ENCODE measurements at places on chromosomes 6 and 20.

- peak; percentile 92 for DNase-seq
Measured at GRCh38 chr6:39166189-39166911, 51.4 kb upstream of the SAYSD1 start.

- no peak for DNase-seq
Measured at GRCh38 chr20:17679941-17680835, 1.9 kb downstream of the RRBP1 start.

DNA sequence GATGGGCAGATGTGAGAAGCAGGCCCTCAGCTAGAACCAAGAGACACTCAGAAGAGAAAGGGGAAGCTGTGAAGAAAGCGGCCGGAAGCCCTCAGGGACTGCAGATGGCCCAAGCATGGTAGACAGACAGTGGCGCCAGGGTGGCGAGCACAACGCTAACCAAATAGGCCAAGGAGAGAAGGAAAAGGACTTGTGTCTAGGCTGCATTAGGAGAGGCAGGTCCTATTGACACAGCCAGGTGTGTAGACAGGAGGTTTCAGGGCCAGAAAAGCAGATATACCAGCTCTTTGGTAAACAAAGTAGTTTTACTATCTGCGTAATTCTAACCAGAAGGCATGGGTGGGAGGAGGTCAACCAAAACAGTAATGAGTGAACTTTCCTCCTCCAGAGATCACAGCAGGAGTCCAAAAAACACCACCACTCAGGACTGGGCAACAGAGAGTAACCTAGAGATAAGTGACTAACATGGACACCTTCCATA is 15.8 kb upstream of the MAP7 start:
- no peak for DNase-seq

DNA sequence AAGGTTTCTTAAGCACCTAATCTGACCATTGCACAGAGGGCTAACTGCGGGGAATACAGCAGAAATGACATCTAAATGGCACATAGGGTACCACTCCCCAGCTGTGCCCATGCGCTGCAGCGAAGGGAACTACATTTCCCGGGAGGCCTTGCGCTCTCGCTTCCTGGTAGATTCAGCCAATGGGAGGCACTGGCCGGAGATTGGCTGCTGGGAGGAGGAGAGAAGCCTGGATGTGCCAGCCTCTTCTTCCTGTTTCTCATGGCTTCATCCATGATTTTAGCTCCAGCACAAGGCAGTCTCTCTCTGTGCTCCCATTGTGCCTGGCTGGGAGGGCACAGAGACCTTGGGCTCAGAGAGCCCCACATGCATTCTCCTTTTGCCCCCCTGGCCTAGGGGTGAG is 101.7 kb upstream of the FOXA2 start:
- DNase-seq = no peak

DNA sequence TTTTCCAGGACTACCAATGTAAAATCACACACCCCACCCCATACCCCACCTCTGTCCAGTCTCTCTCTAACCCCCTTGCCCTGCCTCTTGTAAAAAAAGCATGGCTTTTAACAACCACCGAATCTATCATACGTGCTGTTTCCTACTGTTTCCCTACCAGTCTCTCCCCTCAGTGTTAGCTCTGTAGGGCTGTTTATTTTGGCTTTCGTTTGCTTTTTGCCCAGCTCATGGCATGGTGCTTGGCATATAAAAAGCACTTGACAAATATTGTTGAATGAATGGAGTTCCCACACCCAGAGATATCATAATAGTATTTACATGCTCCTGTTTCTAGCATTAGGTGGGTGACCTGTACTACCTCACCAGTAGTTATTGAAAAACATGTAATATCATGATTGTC is 148.2 kb downstream of the OPRM1 start:
- no peak for DNase-seq

GRCh38 chr6:142966294-142966693 is 21.3 kb upstream of the HIVEP2 start:
- no peak for DNase-seq

DNA sequence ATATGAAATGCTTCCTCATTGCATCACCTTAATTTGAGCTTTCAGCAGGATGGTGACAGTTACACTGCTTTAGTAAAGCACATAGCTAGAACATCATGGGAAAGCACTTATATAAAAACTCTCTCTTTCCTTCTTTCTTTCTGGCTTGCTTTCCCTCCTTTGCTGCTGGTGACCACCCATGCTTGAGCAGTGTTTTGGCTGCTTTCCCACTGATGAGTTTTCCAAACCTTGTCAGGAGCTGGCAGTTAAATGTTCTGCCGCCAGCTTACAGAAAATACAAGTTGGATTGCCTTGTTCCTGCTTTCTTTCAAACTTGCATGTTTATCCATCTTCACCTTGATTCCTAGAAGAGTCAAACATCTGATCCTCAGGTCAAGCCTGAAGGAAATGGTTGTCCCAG is 323.9 kb downstream of the FOXA2 start:
- DNase-seq = no peak

- peak; percentile 42 for DNase-seq
Measured at GRCh38 chr6:146770965-146771735, 172.4 kb downstream of the ADGB start.

DNA sequence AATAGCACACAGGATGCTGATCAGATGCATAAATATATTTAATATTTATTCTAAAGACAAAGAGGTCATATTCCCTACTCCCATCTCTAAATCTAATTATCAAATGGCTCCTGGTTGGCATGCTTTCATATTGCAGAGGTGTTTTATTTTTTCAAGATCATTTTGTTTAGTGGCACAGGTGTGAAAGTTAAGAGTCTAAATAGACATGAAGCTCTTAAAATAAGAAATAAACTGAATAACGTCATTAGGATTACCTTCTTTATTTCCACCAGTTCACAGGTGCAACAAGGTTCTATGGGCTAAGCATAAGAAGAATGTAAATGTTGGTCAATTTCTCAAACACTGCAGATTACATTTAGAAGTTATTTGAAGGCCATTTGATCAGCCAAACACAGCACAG is 7.1 kb upstream of the CYP24A1 start:
- no peak for DNase-seq

- no peak for DNase-seq
Measured at GRCh38 chr20:51430198-51430950, 112.1 kb downstream of the NFATC2 start.

DNA sequence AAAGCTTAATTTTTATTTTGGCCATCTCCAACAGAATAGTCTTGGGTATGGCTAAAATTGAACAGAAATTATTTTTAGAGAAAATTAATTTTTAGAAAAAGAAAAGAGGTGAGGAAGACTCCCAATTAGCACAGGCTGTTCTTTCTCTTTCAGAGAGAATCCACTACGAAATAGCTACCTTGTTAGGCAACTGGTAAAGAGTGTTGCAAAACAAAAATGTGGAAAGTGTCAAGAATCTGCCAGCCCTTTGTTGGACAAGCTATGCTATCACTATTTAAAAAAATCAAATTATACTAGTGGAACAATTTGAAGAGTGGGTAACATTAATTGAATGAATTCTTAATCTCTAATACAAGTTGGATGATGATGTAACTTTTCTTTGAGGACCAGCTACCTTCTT is 19.2 kb upstream of the ZSCAN9 start:
- DNase-seq = no peak

DNA sequence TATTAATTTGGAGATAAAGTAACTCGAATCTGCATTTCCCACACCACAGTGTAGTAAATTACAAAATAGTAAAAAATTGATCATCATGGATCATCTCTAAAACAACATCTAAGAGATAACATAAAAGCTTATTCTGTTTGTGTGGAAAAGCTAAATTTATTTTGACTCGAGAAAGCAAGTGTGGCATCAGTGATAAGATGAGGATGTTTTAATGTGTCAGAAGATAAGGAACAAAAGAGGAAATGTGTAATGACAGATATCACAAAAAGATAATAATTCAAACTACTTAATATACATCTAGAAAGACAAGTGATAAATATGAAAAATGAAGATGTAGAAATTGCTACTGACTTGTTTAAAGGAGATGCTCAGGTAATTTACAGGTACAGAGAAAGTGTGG is 74.1 kb downstream of the DNAH8 start:
- DNase-seq = no peak

GRCh38 chr6:56526860-56527544 is 115.7 kb downstream of the DST start:
- no peak for DNase-seq

DNA sequence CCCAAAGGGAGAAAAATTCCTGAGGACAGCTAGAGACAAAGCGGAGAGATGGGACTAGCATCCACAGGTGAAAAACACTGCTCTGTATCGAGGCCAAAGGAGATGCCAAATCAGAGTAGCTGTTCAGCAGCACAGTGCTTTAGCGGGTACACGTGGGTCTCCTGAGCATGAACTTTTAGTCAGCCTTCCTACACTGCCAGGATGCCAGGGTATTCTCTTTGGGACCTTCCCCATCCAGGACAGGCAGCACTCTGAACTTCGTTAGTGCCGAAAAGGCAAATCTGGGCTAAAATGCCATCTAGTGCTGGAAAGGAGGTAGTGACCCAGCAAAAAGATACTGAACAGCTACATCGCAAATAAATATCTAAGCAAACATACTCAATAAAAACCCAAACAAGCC is 64.9 kb downstream of the C6orf58 start:
- DNase-seq = peak; percentile 16

DNA sequence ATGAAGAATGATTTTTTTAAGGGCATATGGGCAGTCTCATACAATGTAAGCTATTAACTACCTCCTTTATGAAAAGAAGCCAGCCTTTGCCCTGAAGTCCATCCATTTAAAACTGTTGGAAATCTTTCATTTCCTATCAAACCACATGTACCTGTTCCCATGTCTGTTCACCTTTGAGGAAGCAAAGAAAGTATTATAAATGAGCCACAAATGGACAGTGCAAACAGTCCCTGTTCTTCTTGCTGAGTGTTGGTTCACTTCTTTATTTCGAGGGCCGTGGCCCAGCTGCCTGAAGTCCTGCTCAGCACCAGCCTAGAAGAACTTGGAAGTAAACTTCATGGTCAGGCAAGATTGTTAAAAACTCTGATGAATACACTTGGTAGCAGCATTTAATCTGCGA is 112.4 kb downstream of the TMEM242 start:
- DNase-seq = no peak

DNA sequence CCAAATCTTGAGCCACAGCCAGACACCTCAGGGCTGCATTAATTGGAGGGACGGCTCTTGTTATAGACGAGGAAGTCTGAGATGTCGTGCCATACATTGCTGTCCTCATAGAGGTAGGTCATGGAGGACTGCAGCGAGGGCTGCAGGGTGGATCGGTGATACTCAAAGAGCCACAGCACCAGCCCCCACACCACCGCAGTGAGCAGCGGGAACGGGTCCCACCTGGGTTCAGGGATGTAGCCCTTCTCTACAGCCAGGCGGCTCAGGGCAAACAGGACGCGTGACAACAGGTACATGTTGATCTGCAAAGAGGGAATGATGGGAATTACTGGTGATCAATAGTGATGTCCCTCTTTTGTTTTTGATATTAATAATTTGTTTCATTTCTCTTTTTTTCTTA is 12.4 kb downstream of the PXMP4 start:
- DNase-seq = no peak

DNA sequence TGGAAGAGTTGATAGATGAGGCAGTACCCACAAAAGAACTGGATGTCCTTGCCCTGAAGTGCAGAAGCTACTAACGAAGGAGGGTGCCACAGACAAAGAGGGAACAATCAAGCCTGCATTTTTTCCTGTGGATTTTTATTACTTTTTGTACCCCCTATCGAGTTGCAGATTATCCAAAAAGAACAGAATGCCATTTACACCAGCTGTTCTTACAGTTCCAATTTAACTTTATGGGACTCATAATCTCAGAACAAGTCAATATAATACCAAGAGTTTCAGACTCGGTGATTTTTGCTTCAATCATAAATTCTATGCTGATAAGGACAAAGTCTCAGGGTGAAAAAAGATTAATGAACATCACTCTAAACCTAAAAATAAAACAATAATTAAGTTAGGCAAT is 4.0 kb upstream of the CNKSR3 start:
- no peak for DNase-seq

DNA sequence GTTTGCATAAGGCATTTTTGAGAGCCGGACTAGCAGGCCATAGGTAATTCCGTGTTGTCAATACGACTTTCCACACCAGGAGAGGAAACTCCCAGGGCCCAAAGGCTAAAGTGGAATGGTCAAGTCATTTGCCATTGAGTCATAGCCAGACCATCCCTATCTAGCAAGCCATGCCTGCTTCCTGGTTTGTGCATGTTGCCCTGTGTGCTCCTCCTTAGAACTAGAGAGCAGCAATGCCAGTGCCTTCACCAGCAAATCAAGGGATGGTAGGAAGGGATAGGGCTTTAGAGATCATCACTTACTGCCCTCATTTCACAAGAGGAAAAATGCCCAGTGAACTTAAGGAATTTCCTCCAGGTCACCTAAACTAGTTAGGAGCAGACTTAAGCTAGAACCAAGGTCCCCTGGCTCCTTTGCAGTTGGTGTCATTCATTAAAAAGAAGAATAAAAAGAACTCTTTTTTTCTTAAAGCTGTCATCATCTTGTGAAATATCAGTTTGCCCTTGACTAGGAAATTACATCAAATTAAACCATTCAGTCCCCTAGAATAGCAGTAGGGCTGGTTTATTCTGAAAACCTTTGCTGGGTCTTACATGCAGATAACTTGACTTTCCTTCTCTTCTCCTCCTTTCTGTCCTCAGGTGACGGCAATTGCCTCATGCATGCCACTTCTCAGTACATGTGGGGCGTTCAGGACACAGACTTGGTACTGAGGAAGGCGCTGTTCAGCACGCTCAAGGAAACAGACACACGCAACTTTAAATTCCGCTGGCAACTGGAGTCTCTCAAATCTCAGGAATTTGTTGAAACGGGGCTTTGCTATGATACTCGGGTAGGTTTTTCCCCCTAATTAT is 7.4 kb downstream of the TNFAIP3 start:
- peak; percentile 38 for DNase-seq

- DNase-seq = no peak
Measured at GRCh38 chr6:36266913-36267644, 2.8 kb upstream of the PNPLA1 start.

GRCh38 chr6:161266513-161267230 is 7.2 kb downstream of the AGPAT4 start:
- DNase-seq = no peak

- no peak for DNase-seq
Measured at GRCh38 chr6:12417191-12417590, 127.0 kb downstream of the EDN1 start.
